ENCODE measurements at places on chromosomes 2 and 18. TPM values are rescaled to one million over a fixed set of nuclear protein-coding genes. Genes with fewer than 3 reads are reported as not detected.

DNA sequence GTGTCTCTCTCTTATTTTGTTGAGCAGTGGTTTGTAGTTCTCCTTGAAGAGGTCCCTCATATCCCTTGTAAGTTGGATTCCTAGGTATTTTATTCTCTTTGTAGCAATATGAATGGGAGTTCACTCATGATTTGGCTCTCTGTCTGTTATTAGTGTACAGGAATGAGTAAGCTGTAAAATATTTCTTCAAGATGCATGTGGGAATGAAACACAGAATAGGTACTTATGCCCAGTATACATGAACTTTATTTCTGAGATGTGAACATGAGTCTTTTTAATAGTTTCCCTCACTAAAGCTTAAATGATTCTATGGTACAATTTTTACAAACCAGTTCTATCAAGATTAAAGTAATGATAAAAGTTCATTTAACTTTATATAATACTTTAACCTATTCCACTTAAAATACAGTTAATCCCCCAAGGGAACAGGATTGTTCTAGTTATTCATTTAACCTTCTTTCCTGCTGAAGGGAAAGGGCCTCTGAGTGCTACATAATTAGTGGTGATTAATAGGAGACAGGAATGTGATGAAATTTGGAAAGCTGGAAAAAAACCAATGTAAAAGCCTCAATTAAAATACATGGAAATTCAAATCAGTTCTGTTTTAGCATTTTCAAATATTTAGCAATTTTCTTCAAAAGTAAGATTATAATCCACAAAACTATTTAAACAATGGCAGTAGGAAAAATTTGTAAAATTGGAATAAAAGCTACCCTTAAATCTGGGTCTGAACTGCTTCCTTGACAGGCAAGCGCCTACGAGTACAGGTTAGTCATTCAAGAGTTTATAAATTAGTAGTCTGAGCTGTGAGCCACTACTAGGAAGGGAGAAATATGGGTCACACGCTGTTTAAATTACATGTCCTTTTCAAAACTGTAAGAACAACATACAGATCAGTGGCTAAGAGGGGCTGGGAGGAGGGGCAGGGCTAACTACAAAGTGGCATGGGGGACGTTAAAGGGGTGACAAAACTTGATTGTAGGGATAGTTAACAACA is 28.9 kb downstream of the SPIRE1 start:
- H3K4me3 ChIP-seq, result no peak overlapping the region
- H3K4me1 ChIP-seq, result no peaks in the 10 kb centered on the region
- peak overlapping the region; percentile 72 for H3K27ac ChIP-seq
- no peaks in the 10 kb centered on the region for H3K27me3 ChIP-seq
- DNase-seq, result no peak
- H3K36me3 ChIP-seq, result no peaks in the 10 kb centered on the region

DNA sequence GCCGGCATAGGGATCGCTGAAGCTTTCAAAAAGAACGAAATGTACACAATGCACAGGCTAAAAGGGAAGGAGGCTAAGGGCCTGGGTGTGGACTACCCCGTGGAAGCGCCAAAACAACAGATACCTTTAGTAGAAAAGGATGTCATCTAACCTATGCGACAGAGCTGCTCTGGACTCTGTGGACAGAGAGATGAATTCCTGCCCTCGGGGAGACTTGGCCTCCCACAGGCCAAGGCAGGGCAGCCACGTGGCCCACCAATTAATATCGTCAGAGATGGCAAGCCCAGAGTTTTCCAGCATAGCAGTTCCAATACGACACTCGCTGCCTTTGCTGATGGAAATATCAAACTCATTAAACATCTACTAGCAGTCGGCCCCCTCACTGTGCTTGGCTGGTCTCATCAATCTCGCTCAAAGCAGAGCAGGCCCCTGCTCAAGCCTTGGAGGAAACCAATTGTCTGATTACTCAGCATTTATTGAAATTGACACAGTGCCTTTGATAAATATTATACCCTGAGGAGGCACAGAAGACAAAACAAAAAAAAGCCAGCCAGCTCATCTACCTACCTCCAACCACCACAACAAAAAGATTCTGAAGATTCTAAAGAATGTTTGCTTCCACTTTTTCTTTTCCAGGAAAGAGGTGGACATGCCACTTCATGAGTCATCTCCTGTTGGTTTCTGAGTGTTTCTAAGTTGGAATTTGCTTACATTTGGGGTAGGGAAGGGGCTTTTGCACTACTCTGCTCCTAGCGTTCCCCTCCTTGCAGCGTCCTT is 79.0 kb upstream of the ACAA2 start:
- no peak overlapping the region for H3K27ac ChIP-seq
- no peak for DNase-seq
- H3K4me3 ChIP-seq, result no peak overlapping the region
- H3K36me3 ChIP-seq, result no peaks in the 10 kb centered on the region
- no peaks in the 10 kb centered on the region for H3K4me1 ChIP-seq

- H3K4me3 ChIP-seq, result no peak overlapping the region
- H3K27ac ChIP-seq, result no peak overlapping the region
- H3K27me3 ChIP-seq, result no peaks in the 10 kb centered on the region
- DNase-seq, result no peak
- H3K4me1 ChIP-seq, result no peaks in the 10 kb centered on the region
- no peaks in the 10 kb centered on the region for H3K36me3 ChIP-seq
Observed at GRCh38 chr2:178152977-178153376, 40.7 kb downstream of the RBM45 start.

The ACMSD gene
- polyA plus RNA-seq, result 152 TPM

The AGXT gene
- polyA plus RNA-seq, result 12.5 TPM

The CNRIP1 gene
- polyA plus RNA-seq, result 8.7 TPM

The C1QL2 gene
- polyA plus RNA-seq, result not detected
